Stimulated activated CD4-positive, alpha-beta T cell treated with anti-CD3 and anti-CD28 coated beads, TNF-alpha, amount 100 ng/mL, for 1 hour (primary cell): ENCODE measurements at places on chromosomes 6 and 20.
A peak's percentile ranks its signal among the peaks of the same experiment; 100 is the strongest.

GRCh38 chr6:96153775-96154174 is 138.0 kb downstream of the FUT9 start:
- DNase-seq, result no peak

DNA sequence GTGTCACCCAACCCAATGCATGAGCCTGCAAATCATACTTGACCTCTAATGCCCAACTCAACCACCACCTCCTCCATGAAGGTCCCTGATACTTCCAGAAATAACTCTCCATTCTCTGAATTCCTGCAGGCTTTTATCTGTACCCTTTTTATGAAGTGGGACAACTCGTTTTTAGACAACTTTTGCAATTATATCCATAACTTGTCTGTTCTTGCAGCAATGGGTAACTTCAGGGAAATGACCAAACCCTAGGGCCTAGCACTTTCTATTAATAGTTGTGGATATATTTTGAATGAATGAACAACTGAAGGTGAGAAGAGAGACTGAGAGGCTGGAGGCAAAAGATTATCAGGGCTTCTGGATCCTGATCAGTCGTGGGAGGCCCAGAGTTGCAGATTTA is 236.6 kb upstream of the MOCS1 start:
- no peak for DNase-seq

DNA sequence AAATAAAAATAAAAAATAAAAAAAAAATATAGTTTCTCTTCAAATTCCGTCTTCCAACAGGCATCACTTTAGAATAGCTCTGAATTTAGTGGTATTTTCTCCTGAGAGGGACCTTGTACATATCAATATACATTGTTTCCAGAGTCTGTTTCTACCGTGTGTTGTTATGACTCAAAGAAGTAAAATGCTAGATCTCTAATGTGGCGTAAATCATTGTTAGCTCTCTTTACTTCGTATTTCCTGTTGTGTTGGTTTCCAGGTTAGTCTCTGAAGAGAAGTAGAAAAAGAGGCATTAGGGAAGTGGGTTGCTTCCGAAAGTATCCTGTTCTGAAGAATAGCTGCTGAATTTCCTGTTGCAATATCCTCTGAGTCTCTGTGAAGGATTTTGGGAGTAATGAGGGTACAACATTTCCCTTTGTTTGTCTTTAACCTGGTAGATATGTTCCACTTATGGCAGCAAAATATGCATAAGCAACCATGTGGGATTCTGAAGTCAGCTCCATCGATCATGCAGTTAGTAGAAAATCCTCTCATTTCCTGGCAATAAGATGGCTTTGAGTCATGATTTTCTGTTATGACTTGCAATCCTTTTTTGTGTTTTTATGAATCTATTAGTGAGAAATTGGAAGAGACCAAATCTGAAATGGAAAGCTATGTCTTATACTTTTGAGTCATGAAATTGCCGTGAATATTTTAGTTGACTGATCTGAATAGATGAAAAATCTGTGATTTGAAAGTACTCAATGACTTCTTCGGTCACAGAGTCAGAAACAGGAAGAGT is 42.0 kb upstream of the MCHR2 start:
- no peak for DNase-seq

- no peak for DNase-seq
Observed at GRCh38 chr20:10469599-10469998, 34.5 kb downstream of the SLX4IP start.

DNA sequence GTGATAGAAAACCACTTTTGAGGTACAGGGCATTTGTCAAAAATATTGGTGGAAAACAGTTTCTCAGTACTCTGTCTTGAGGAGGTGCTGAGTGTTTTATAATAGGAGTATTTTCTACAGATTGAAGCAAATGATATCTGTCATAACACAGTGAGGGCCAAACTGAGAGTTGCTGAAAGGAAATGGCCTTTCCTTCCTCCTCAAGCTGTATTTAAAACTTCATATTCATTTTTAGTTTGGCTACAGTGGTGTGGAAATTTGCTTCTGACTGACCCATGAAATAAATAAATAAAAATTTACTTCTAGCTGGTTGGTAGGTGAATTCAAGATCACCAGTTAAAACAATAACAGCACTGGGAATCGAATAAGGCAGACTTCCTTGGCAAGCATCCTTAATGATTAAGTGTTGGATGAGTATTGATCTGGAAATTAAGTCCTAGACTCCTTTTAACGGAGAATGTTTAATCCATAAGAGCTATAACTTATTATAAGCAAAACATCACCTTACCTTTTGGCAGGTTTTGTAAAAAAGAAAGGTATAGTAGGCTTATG is 828.6 kb upstream of the CITED2 start:
- DNase-seq, result no peak

DNA sequence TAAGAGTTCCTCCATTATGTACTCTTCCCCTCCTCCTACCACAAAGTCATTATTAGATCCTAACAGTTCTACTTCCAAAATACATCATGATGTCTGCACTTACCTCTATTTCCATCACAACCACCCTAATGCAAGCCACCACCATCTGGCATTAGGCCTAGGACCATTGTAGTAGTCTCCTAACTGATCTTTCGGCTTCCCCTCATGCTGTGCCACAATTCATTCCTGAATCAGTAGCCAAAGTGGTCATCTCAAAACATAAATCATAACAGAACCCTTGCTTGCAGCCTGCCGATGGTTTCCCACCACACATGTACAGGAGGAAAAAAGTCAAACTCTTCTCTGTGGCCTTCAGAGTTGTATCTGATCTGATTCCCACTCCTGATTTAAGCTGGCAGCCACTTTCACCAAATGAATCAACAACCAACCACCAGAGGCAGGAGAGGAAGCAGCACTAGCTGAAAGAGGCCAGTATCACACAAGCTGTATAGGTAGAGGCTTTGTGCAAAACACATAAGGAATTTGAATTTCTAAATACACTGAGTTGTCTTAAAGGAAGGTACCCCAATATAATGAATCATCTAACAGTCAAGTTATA is 26.1 kb downstream of the FAM184A start:
- DNase-seq, result no peak

- DNase-seq, result no peak
Observed at GRCh38 chr6:84052204-84052882, 18.8 kb downstream of the MRAP2 start.

DNA sequence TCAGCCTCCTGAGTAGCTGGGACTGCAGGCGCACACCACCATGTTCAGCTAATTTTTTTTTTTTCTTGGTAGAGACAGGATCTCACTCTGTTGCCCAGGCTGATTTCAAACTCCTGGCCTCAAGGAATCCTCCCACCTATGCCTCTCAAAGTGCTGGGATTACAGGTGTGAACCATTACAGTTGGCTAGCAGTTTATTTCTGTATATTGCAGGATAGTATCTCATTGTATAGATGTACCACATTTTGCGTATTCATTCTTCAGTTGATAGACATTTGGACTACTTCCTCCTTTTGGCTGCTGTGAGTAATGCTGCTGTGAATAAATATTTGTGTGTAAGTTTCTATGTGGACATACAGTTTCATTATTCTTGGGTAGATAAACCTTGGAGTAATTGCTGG is 32.9 kb downstream of the ASXL1 start:
- DNase-seq, result no peak

DNA sequence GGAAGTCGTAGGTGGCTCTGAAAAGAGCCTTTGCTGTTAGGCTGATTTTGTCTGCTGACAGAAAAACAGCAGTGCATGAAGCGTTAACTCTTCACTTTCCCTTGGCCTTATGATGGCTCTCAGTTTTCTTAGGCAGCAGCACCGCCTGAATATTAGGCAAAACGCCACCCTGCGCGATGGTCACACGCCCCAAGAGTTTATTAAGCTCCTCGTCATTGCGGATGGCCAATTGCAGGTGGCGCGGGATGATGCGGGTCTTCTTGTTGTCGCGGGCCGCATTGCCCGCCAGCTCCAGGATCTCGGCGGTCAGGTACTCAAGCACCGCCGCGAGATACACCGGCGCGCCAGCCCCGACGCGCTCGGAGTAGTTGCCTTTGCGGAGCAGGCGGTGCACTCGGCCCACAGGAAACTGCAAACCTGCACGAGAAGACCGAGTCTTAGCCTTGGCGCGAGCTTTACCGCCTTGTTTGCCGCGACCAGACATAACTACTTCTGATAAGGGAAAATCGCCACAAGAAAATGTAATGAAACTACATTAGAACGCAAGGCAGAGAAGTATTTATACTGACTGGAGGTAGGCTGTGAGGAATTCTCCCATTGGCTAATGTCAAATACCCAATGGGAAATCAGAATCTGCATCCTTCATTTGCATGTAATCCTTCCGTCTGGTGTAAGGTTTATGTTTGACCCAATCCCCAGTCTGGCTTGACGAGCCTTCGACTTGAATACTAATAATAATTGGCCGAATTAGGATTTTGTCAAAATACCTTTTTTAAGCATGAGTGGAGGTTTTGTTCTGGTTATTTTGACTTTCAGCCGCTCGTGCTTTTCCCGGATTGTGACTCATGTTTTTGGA is 53.9 kb upstream of the HFE start:
- DNase-seq, result peak; percentile 31
